G401 (cell line): ENCODE measurements at places on chromosomes 6 and 20. TPM values are rescaled to one million over a fixed set of nuclear protein-coding genes. Genes with fewer than 3 reads are reported as not detected.

Gene SIRPB1
- 0.75 and 2.5 TPM in 2 replicates for total RNA-seq

Gene SYCP2
- 5.0 and 8.6 TPM in 2 replicates for total RNA-seq

Gene MATN4
- not detected in 2 replicates for total RNA-seq

Gene CLVS2
- total RNA-seq: not detected in 2 replicates
